Activated T-helper 9 cell treated with anti-CD3 and anti-CD28 coated beads, Interleukin-2, amount 50 U/mL, for 16 hours (primary cell): ENCODE measurements at places on chromosomes 3 and 15.

GRCh38 chr3:29463304-29463703, 182.4 kb downstream of the RBMS3 start:
- no peak for DNase-seq

GRCh38 chr15:60423537-60423936, 25.8 kb upstream of the ANXA2 start:
- no peak for DNase-seq

GRCh38 chr15:48132874-48133273, 12.1 kb downstream of the SLC24A5 start:
- no peak for DNase-seq

- DNase-seq, result no peak
Observed at GRCh38 chr3:117736846-117737245, 1027.3 kb downstream of the TUSC7 start.

GRCh38 chr3:5138214-5138981, 16.3 kb downstream of the ARL8B start:
- no peak for DNase-seq

DNA sequence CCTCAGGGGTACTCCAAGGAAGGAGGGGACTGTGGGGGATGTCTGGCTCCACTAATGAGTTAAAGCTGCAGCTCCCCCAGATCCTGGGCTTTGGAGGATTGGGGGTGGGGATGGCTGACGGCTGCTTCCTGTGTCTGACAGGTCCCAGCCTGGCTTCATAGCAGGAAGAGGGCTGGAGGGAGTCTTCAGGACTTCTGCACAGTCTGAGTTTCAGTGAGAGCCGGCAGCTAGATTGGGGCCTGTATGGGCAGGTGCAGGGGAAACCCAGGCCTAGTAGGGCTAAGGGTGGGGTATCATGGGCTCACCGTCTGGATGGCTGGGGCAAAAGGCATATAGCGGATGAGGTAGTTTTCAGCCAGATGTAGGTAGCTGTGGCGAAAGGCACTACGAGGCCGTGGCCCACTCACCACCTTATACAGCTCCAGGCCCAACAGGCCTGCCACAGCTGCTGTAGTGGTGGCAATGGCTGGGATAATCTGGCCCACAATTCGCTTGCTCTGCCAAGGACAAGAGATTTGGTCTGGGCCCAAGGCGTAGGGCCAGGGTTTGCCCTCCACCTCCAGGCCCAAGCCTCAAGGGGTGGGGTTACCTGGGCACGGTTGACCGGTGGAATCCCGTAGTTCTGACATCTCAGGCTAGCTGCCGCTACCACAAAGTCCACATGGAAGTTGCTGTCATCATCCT, 4.5 kb downstream of the INKA1 start:
- DNase-seq, result no peak

- DNase-seq, result no peak
Observed at GRCh38 chr3:17144665-17144993, 259.9 kb downstream of the PLCL2 start.

- no peak for DNase-seq
Observed at GRCh38 chr3:154428286-154429206, 1.4 kb downstream of the GPR149 start.

DNA sequence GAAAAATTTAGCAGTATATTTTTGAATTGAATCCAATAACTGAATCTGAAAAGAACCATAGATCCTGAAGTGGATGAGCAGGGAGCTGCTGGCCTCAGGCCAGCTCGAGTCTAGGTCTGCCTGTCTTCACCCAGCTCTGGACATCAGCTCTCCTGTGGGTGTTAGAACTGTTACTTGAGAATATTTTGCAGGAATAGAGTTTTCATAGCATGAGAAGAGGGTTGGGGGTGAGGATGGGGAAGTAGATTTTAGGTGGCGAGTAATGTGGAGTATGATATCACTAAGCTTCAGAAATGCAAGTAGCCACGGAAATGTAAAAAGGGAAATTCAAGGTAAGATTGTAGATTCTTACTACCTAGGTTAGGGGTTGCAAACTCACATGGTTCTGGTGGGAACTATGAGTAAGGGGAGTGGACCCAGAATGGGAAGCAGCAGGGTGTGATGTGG, 6.2 kb downstream of the RAB8B start:
- DNase-seq, result no peak

DNA sequence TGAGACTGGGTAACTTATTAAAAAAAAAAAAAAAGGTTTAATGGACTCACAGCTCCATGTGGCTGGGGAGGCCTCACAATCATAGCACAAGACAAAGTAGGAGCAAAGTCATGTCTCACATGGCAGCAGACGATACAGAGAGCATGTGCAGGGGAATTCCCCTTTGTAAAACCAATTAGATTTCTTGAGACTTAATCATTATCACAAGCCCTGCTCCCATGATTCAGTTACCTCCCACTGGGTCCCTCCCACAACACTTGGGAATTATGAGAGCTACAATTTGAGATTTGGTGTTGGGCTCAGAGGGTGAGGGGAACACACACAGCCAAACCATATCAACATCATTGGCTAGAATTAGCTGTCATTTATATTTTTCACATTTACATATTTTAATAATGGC, 221.0 kb downstream of the RSRC1 start:
- DNase-seq, result no peak
